ENCODE measurements at places on chromosomes 6 and 20.

DNA sequence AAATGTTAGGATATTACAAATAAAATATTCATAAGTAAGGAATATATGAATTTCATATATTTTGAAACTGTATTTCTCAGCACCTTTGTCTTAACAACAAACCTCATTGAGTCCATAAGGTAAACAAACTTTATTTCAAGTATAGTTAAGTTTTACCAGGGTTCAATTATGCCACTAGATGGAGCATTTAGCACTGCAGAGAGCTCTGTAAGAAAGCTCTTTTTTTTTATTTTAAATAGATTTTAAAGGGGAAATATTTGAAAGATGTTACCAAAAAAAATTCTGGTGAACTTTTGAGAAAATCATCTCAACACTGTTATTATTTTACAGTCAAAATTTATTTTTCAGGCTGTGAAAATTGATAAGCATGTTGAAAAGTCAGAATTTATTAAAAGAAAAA lies 955.2 kb upstream of the EYS start:
- peak; percentile 25 for DNase-seq

DNA sequence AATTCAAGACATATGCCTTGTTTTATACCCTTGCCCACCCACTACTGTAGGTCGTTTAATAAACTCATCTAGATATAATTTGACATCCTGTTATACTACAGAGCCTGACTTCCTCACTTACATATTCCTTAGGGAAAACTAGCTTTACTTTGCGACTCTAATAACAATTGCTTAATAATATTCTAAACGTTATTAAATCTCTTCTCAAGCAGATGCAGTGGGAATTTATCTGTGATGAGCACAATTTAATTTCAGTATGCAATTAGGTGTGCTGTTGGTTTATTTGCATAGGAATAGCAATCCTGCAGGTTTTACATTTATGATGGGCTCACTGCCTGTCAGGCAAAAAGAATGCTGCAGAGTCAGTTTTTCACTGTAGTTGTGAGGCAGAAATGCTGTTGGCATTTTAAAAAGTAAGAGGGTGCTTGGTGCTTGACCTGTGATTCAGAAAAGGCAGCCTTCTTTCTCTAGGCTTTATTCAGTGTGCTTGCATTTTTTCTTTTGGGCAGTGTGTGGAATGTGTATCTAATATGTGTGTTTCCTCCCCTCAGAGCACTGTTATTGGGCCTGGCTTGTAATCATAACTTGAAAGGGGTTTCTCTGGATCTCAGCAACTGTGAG lies 152.3 kb upstream of the SCGN start:
- no peak for DNase-seq

DNA sequence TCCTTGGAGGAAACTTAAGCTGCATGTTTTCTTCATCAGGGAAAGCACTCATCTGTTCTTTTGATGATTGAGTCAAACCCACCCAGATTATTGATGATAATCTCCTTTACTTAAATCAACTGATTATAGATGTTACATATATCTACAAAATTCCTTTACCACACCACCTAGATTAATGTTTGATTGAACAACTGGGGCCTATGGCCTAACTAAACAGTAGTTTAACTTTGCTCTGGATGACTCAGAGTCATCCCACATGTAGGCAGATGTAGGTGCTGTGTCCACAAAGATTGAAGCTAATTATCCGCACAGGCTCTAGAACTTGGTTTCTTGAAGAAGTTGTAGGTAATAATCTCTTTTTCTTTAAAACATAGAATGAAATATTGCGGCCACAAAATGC lies 42.2 kb downstream of the PKIB start:
- DNase-seq, result no peak

DNA sequence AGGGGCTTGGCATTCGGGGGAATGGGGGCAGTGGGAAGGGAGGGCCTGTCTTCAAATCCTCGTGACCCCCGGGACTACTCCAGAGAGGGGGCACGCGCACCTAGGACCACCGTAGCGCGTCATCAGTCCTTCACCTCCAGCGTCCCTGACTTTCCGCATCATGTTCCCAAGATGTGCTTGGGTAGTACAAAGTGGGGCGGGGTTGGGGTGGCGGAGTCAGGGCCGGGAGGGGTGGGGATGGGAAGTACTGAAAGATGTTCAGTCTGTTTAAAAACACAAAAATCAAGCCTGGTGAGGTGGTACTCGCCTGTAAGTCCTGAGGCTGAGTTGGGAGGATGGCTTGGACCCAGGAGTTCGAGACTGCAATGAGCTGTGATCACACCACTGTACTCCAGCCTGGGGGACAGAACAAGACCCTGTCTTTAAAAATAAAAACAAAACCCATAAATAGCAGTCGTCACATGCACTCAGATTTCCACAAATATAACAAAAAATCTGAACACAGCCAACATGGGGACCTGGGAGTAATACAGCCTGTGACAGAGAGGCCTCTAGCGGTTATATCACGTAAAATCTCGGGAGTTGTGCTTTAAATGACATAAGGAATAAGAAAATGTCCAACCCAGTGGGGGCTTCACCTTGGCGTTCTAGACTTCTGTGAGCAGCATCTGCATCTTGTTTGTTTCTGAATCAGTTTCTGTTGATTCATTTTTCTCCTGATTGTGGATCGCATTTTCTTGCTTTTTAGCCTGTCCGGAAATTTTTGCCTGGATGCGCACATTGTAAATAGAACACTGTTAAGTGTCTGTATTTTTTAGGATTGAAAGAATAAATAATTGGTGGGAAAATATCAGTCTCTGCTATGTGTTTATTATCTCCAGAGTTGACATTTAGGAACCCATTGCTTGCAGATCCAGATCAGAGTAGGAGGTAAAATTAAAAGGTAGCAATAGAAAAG lies 698 bp upstream of the LRP11 start:
- DNase-seq, result peak; percentile 45

GRCh38 chr6:5713519-5713918 lies 293.2 kb downstream of the NRN1 start:
- peak; percentile 49 for DNase-seq

GRCh38 chr6:157967020-157967419 lies 14.6 kb upstream of the SYNJ2 start:
- DNase-seq, result no peak
